ENCODE measurements at places on chromosomes 3 and 15.
A peak's percentile ranks its signal among the peaks of the same experiment; 100 is the strongest.

DNA sequence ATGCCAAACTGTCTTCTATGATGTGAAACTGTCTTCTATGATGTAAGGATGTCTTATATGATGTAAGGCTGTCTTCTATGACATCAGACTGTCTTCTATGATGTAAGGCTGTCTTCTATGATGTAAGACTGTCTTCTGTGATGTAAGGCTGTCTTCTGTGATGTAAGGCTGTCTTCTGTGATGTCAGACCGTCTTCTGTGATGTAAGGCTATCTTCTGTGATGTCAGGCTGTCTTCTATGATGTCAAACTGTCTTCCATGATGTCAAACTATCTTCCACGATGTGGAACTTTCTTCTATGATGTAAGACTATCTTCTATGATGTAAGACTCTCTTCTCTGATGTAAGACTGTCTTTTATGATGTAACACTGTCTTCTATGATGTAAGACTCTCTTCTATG is 27.9 kb downstream of the MGLL start:
- DNase-seq = no peak

GRCh38 chr15:80788536-80788935 is 9.4 kb downstream of the CEMIP start:
- no peak for DNase-seq

GRCh38 chr3:194561306-194561974 is 71.8 kb downstream of the TMEM44 start:
- DNase-seq = no peak

DNA sequence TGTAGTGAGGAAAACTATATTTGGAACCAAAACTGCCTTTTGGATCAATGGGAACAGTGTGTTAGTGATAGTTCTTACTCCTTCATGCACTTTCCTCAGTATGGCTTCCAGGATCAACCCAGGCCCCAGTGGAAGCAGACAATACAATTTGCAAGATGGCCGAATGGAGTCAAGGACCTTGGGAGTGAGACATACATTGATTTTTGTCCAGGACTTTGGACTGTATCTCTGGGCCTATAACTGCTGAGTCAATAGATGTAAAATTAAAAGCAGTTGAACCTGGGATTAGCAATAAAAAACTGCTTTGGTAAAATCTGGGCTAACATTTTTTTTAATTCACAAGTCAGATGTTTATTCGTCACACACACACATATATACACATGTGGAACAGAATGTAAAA is 1.8 kb downstream of the ARRDC4 start:
- DNase-seq = no peak

DNA sequence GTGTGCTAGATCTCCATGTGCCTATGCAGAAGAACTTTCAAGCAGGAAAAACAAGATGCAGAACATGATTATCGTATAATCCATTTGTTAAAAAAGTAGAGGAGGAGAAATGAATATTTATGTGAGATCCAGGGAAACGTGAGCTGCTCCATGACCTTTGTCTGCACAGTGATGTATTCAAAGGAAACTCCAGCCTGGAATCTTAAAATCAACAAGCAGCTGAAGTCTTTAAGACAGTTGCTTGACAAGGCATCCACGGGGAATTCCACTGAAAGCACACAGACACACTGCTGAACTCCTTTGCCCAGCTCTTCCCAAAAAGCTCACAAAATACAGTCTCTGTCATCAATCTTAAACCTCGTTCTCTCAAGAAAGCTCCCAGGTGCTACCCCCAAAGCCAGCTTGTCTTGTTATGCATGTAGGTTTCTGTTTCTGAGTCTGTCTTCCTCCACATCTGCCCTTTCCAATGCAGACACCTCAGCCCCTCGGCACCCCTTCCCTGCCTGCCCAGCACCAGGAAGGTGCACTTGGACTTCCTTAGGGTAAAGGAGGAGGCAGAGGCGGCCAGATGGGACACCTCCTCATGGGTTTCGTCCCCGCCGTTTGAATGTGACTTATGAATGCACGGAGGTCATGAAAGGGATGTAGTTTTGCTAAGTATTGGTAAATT is 28.7 kb downstream of the LRRK1 start:
- DNase-seq = no peak

GRCh38 chr15:78615151-78615589 is 5.6 kb downstream of the CHRNA3 start:
- DNase-seq = no peak

DNA sequence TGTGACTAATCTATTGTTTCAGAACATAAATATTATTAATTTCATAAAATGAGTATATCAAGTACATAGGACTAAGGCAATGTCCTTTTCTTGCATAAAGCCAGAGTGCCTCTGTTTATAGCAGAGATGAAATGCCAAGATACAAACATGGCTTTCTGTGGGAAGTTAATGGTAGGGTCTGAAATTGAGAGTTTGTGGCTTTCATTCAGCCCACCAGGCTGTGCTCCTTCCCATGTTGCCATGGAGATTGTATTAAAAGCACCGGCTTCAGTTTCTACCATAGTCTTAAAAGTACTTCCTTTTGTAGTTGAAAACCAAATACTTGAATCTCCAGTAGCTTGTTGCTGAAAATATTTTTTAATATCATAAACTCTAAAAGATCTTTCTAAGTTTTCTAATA is 114.0 kb downstream of the LRRC28 start:
- DNase-seq = no peak

DNA sequence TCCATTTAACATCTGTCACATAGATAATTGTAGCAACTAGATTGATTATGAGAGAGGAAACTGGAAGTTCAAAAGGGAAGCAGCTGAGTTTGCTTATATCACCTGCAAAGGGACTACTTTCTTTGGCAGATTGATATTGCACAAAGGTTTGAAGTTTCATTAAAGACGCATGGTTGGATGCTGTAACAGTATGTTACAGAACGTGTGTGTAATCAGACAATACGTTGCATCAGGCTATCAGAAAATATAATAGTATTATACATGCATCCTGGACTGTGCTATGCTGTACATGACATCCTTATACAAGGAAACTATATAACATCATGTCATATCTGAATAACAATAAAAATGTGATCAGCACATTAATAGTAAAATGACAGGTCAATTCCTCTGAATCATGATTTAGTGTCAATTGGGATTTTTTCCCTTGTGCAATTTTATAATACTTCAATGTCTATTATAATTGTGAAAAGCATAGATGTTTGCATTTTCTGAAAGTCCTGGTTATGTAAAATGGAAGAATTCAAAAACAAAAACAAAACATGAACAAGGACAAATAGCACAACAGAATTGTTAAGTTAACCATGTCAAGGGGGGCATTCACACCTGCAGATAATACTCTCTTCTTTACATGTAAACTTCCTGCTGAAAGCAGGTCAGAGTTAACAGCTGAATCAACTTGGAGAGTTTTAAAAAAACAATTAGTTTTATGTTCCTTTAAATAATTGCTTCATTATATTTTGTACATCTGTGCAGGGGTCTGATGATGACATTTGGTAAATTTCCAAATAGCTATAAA is 283.2 kb upstream of the KCNH8 start:
- no peak for DNase-seq

DNA sequence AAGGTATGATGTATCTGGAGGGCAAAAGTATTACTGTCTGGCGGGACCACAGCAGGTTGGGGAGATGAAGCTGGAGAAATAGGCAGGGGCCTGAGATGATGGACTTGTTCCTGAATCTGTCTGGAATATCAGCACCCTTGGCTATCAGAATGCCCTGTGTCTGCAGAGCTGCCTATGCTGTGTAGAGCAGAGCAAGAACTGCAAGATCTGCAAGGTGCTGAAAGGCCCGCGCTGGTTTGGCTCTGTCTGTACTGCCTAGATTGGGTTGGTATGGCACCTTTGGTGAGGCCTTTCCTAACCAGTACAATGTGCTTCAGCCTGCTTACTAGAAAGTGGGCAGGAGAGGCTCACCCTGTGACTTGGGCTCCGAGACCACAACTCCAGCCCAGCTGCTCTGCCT is 96.8 kb downstream of the WDR76 start:
- no peak for DNase-seq

DNA sequence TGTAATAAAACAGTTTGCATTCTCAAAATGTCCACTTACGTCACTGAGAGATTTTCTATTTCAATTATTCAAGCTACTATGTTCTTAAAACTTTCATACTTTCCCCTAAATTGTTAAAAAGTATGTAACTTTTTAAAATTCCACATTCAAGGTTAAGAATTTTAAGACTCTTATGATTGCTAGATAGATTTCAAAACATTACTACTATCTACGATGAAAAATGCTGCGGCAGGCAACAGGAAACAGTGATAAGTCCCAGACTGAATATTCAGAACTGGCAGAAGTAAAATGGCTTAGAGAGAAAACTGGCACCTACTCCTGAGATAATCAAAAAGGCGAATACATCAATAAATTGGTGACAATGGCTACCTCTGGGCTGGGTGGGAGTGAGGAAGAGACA is 16.2 kb downstream of the ATP13A3 start:
- DNase-seq = no peak

DNA sequence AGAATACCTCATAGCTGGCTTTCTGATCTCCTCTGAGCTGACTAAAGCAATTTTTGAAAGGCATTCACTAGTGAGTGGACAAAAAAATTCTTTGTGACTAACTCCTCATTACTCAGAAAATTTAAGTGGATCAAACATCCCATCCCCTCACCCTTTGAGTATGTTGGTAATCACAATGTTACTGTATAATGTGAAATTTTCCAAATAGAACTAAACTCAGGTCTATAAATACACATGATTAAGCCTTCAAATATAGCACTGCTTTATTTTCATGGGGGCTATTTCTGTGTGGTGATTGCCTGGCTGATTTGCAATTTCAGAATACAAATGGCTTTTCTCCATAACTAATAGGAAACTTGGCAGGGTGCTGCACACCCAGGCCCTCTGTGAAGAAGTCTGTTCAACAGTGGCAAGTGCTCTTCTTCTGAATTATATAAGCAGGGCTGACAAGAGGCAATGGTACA is 45.9 kb upstream of the ACTC1 start:
- DNase-seq = no peak

- no peak for DNase-seq
These were observed 18.3 kb downstream of the MYL3 start for GRCh38 chr3:46844881-46845312.

DNA sequence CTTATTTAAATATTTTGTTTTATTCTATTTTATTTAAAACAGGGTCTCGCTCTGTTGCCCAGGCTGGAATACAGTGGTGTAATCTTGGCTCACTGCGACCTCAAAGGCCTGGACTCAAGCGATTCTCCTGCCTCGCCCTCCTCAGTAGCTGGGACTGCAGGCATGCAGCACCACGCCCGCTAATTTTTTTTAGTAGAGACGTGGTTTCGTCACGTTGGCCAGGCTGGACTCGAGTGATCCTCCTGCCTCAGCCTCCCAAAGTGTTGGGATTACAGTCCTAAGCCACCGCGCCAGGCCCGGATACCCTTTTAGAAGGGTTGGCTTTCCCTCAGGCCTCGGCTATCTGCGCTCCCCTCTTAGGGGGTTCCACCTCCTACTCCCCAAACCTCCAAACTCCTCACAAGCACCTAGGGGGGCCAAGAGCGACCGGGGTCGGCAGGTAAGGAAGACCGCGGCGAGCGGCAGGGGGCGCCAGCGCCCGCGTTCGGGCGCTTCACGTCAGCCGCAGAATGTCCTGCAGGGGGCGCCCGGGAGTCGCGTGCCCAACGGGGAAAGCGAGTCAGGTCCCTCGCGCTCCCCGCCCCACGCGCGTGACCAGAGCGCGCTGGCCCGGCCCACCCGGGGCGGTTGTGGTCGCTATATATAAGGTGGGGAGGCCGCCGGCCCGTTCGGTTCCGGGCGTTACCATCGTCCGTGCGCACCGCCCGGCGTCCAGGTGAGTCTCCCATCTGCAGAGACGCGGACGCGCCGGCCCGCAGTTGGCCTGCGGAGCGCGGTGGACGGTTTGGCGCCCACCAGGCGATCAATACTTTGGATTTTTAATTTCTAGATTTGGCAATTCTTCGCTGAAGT is 51.8 kb upstream of the GATM start:
- DNase-seq = peak; percentile 86

GRCh38 chr15:50431204-50431603 is 7.0 kb downstream of the USP8 start:
- DNase-seq = no peak

GRCh38 chr3:53733446-53733845 is 112.8 kb downstream of the CHDH start:
- DNase-seq = no peak

GRCh38 chr3:151900884-151901643 is 27.6 kb downstream of the SUCNR1 start:
- DNase-seq = no peak

DNA sequence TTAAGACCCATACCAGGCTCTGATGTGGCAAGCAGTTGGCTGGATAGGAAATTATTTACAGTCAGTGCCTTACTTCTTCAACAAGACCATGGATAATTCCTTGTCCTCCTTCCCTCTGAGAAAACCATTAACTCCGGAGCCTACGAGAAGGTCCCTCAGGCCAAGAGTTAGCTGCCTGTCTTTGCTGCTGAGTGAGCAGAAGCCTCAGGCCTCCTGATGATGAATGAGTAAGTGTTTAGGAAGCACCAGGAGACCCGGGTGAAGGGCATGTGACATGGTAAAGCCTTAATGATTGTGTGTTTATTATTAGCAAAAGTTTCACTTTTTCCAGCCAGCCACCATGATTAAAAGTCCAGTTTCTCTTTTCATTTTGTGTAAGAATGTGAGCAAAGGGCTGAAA is 174.9 kb upstream of the TOPAZ1 start:
- DNase-seq = no peak

GRCh38 chr3:188185717-188186251 is 31.8 kb downstream of the LPP start:
- peak; percentile 9 for DNase-seq

- no peak for DNase-seq
These were observed 94.8 kb downstream of the GBE1 start for GRCh38 chr3:81666502-81667121.

DNA sequence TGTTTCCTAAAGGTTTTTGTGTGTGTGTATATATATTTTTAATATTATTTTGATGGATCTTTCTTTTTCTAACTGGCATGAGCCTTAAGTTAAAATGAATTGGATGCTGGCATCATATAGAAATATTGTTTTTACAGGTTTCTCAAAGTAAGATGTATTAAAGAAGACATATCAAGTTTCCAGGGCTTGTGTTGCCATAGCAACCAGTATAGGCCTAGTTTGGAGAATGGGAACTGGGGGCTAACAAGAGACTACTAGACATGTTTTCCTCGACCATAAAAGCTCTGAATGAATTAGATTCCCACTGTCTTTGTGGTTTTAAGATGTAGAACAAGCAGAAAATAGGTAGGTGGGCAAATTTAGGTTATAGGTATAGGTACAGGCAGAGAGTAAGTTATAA is 771.4 kb downstream of the TUSC7 start:
- no peak for DNase-seq

GRCh38 chr15:47188758-47189507 is 528.4 kb upstream of the SEMA6D start:
- DNase-seq = no peak
